ENCODE measurements at places on chromosomes 16 and 17. TPM values are rescaled to one million over a fixed set of nuclear protein-coding genes. Genes with fewer than 3 reads are reported as not detected.

The NGFR gene
- polyA plus RNA-seq = 6.6 TPM

The KLHL10 gene
- not detected for polyA plus RNA-seq

DNA sequence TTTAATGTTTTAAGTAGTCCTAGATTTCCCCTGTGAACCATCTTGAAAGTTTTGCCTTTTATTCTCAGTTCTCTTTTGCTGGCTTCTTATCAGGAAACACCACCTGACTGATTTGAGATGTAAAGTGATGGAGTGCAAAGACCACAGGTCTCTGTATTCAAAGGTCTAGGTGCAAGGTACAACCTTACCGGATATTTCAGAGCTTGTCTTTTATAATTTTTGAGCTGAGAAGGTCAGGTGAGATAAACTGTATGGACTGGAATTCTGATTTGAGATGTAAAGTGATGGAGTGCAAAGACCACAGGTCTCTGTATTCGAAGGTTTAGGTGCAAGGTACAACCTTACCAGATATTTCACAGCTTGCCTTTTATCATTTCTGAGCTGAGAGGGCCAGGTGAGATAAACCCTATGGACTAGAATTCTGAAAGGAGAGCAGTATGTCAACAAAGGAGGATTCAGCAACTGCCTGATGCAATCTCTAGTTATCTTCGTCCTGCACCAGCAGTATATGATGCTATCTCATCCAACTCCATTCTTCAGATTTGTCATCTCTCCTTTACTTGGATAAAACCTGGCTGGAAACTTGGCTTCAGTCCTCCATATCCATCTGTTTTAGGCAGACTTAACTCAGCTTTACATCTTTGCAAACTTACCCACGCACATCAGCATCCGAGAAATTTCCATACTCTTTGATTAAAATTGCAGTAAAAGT, 64.3 kb downstream of the CENPV start:
- DNase-seq = no peak

GRCh38 chr16:57049678-57050077, 42.7 kb upstream of the CPNE2 start:
- no peak for DNase-seq

- DNase-seq = no peak
These were observed 37.1 kb downstream of the LCMT1 start for GRCh38 chr16:25148568-25149215.

Data from pancreas (tissue), 10 donors.